ENCODE measurements at places on chromosomes 11 and 22.

DNA sequence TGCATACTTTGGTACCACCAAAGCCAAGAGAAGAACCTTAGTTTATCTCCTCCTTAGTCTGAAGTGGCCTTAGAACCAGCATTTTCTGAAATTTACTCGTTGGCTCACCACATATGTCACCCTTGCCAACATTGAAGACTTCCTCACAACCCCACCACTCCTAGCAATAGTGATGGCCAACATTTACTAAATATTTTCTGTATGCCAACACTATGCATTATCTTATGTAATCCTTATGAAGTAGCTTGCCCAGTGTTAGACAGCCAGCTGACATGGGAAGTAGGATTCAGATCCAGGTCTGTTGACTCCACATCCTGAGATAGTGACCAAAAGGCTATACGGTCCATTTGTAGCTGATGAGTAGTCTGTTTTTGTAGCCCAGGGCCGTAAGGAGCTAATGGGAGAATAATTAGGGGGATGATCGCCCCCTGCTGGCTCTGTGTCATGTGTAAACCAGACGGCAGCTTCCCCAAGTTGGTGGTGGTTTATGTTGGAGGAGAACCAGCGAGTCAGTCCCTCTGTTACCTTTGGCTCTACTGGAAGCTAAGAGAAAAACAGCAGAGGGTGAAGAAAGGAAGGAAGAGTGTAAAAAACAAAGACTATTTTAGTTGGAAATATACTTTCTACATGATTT, 120.5 kb upstream of the RASSF10 start:
- peak; percentile 63 for DNase-seq

- DNase-seq = no peak
Measured at GRCh38 chr11:95891423-95892170, 32.3 kb downstream of the MTMR2 start.

- no peak for DNase-seq
Measured at GRCh38 chr11:727281-727701, 20.0 kb upstream of the TALDO1 start.

GRCh38 chr11:112392904-112393303, 132.2 kb upstream of the PLET1 start:
- DNase-seq = no peak

DNA sequence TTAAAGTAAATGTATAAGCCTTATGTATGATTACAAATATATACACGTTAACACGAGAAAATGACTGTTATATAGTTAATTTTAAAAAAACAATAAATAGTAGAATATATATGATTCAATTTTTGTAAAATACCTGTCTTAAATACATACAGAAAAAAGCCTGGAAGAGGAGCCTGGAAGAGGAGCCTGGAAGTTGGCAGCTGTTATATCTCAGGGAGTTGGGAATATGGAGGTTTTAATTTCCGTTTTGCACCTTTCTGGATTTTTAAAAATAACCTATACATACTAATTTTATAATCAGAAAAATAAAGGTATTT, 111.6 kb downstream of the WT1 start:
- no peak for DNase-seq

GRCh38 chr22:46803031-46803880, 40.8 kb downstream of the TBC1D22A start:
- DNase-seq = peak; percentile 71

GRCh38 chr11:40178470-40178869, 1281.0 kb downstream of the LRRC4C start:
- DNase-seq = no peak

DNA sequence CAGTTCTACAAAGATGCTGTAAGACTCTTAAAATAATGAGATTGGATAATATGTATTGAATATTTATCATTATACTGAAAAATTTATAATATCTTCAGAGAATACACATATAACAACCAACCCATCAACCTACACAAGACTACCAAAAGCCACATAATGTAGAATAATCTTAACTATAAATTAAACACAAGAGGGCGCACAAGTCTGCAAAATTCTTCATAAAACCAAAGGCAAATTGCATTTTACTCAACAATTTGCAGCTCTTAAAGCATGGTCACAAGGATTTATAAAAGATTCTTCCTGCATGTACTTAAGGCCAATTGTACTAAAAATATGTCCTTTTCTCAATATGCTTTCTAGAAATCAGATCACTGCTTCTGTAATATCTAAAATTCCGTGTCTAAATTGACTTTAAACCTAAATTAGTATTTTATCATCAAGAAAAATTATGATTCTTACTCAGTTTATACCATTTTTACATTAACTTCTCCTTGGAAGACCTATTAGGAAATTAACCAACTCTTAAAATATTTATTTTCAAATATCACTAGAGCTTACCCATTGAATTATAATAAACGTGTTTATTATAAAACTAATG, 79.0 kb downstream of the TTC28 start:
- peak; percentile 2 for DNase-seq

DNA sequence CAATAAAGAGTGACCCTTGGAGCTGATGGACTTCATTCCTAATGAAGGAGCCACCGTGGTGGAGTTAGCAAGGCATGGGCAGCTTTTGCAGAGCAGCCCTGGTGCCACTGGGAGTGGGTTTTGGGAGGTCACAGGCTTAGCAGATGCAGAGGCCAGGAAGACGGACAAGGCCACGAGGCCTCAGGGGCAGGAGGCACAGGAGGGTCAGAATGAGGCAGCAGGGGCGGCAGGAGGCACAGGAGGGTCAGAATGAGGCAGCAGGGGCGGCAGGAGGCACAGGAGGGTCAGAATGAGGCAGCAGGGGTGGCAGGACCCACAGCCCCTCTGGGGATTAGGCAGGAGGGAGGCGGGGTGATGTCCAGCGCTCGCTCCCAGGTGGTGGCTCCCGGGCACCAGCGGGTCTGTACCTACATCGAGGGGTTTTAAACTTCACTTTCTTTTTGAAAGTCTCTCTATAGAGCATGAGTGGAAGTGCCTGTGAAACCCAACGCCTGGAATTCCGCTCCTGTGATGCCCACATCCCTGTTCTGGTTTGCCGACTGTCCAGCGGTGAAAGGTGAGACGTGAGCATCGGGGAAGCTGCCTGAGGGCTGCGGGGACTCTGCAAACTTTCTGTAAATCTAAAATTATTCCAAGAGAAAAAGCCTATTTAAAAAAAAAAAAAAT, 521.6 kb downstream of the BRD1 start:
- no peak for DNase-seq

- DNase-seq = no peak
Measured at GRCh38 chr22:23856721-23857605, 712 bp upstream of the SLC2A11 start.

DNA sequence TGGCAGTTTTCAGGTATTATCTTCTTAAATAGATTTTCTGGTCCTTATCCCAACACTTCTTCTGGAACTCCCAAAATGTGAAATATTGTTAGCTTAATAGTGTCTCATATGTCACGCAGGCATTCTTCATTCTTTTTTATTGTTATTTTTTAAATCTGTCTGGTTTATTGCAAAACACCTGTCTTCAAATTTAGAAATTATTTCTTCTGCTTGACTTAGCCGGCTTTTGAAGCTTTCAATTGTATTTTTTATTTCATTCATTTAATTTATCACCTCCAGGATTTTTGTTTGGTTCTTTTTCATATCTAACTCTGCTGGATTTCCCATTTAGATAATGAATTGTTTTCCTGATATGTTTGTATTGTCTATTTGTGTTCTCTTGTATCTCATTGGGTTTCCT, 49.9 kb downstream of the KCNQ1OT1 start:
- no peak for DNase-seq

GRCh38 chr11:78040691-78041379, 17.8 kb upstream of the KCTD14 start:
- DNase-seq = no peak

- no peak for DNase-seq
Measured at GRCh38 chr11:64885367-64886286, 7.2 kb upstream of the EHD1 start.

- DNase-seq = no peak
Measured at GRCh38 chr11:15893080-15893492, 463.3 kb downstream of the SOX6 start.

GRCh38 chr11:9506489-9507276, 45.9 kb downstream of the ZNF143 start:
- peak; percentile 80 for DNase-seq

DNA sequence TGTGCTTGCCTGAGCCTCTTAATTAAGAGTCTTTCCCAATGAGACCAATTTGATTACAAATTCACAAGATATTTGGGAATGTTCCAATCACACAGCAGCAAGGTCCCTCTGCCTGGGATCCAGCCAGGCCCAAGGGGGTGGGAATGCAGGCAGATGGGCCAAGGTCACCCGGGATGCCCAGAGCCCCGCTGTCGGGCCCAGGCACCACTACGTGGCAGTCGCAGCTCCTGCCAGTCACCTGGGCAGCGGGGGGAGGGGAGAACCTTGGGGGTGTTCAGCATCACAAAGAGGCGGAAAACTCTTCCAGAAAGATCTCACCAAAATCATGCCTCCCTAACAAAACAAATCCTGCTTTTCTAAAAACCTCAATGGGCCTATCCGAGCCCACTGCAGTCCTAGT, 30.9 kb downstream of the PPM1F start:
- DNase-seq = no peak

- DNase-seq = no peak
Measured at GRCh38 chr11:22465620-22466019, 127.4 kb downstream of the SLC17A6 start.

DNA sequence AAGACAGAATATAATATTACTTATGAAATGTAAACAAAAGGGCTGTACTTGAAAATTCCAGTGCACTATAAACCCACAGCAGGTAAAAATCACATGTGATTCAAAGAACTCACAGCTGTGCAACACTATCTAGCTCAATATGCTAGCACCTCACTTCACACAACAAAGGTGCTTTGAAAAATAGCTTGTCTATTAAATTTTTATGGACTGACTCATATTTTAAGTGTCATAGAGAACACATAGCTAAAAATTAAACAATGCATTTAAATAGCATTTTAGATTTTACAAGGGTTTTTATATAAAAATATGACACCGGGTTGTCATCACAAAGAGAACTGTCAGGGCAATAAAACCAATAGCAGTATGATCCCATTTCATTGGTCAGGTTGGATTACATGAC, 1390.5 kb upstream of the TENM4 start:
- no peak for DNase-seq

DNA sequence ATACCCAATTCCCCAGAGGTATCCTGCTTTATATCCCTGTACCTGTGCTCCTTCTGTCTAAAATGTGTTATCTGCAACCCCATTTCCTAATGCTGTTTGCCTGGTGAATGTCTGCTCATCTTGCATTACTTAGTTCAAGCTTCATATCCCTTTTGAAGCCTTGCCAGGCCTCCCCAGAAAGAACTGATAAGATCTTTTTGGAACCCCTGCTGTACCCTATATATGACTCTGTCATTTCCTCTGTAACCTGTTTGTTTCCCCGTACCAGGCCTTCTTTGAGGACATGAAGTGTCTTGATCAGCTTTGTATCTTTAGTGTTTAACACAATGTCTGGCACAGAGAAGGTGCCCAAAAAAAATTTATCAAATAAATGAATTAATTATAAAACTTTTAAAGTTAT, 77.6 kb downstream of the LIF start:
- no peak for DNase-seq

DNA sequence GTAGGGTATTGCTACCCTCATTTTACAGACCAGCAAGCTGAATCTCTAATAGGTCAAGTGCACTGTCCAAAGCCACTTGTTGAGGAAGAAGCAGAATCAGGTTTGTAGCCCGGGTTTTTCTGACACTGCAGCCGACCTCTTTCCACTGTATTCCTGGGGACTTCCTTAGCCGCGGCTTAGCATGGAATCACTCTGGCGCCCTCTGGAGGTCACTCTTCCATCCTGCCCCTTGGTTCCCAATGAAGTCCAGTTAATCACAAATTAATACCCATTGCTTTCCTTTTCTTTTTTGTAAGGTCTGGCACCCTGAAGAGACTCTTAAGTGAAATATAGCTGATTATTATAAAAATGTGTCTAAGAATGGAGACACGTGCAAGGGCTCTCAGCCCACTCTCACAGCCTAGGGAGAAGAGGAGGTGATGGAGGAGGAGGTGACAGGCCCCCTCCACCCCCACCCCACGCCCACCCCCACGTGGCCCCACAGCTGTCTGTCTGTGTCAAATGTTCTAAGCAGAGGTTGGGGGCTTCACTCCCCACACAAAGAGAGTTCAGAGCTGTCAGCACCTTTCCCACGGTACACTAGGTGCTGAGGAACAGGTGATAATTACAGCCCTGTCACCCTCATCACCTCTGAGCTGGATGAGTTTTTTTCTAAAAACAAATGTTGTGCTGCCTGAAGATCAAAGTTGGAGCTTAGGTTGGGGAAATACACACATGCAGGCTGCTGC, 57.7 kb upstream of the DRD2 start:
- peak; percentile 65 for DNase-seq

GRCh38 chr11:75673977-75674582, 5.2 kb upstream of the MAP6 start:
- DNase-seq = peak; percentile 28

GRCh38 chr11:2793701-2794045, 91.9 kb downstream of the CDKN1C start:
- no peak for DNase-seq

DNA sequence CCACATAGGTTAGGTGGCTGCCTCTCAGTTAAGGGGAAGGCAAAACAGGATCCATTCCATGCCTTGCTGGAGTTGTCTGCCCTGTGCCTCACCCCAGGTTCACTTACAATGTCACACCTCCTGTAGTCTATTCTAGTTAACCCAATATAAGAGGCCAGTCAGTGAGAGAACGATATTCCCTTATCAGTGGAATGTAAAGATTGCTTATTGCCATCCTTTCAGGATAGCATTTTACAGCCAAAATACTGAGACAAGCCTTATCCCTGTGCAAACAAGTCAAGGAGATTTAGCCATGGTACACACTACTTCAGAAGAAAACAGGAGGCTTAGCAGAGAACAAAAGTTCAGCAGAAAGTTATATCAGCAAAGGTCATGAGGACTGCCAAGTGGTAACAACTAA, 5.5 kb downstream of the CYP2R1 start:
- no peak for DNase-seq

DNA sequence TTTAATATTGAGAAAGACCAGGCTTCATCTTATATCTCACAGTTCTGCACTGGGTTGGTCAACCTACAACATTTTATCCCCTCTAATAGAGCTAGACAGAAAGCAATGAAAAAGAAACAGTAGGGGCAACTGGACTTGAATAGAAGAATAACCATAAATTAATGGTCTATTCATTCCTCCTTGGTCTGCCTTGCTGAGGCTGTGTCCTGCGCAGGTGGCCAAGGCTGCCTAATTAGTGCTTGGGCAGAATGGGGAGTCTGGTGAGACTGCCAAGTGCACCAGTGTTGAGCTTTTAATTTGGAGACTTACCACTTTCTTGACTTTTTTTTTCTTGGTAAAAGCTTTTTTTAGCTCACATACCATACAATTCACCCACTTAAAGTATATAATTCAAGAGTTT, 35.0 kb upstream of the SPON1 start:
- DNase-seq = no peak

DNA sequence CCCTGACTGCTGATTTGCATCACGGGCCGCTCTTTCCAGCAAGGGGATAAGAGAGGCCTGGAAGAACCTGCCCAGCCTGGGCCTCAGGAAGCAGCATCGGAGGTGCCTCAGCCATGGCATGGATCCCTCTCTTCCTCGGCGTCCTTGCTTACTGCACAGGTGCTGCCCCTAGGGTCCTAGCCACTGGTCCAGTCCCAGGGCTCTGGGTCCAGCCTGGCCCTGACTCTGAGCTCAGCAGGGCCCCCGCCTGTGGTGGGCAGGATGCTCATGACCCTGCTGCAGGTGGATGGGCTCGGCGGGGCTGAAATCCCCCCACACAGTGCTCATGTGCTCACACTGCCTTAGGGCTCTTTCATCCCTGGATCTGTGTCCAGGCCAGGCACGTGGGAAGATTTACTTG, 7.0 kb upstream of the IGLL5 start:
- no peak for DNase-seq
